ENCODE measurements at places on chromosomes 13 and 19.

- peak; percentile 9 for DNase-seq
Observed at GRCh38 chr19:8363803-8364771, at the start of gene ANGPTL4. Gene ANGPTL4 (plus strand): TSS chr19:8364155. CDS start chr19:8364322, 167 bp downstream.

DNA sequence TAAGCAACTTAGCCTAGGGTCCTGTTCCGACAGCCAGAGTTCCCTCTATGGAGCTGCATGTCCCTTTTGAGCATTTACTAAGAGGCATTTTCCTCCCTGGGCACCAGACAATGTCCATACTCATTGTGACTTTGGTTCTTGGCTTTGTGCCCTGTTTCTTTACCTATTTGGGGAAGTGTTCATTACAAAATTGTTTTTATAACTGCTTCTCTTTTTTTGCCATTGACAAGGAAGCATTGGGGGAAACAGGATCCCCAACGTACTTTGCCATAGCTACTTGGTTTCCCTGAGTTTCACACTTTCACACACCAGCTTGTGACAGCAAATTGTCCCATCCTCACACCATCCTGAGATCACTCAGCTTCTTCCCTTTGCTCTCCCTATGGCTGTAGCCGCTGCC, 81.1 kb upstream of the SIAH3 start:
- DNase-seq: no peak

DNA sequence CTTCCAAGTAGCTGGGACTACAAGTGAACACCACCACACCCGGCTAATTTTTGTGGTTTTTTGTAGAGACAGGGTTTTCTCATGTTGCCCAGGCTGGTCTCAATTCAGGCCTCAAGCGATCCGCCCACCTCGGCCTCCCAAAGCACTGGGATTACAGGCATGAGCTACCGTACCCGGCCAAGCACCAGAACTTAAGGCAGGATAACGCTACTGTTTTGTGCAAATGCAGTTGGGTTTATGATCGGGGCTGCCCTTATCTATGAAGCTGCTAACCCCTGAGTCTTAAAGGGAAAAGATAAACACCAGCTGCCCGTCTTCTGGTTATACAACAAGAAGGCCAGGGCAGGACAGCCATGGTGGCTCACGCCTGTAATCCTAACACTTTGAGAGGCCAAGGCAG, 12.6 kb upstream of the TM6SF2 start:
- no peak for DNase-seq

DNA sequence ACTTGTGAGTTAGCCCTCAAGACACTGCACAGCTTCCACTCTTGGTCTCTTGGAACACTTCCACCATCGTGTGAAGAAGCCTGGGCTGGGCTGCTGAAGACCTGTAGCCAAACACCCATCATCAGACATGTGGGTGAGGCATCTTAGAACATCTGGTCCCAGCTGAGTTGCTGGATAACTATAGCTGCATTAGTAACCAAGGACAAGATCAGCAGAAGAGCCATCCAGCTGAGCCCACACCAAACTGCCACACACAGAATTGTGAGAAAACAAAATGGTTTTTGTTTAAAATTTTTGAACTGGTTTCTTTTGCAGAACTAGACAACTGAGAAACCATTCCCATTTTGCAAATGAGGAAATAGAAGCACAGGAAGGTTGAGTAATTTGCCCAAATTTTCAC, 56.2 kb downstream of the CCNE1 start:
- DNase-seq: no peak

DNA sequence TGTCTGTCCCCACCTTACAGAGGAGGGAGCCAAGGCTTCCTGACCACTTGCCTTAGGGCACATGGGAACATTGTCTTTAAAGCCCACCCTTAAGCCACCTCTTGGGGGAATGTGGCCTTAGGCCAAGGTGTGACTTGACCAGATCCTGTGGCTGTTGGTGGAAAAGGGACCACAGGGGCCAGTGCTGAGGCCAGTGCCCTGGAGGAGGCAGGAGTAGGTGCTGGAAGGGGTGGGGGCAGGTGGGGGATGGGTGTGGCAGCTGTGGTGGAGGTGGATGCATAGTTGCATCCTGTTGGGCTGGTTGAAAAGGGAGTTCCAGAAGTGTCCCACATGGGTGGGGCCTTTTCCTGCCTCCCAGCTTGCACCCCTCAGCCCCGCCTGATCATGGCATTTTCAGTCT, 44.8 kb downstream of the DNM2 start:
- no peak for DNase-seq

GRCh38 chr19:29383696-29384095, 142.1 kb upstream of the VSTM2B start:
- no peak for DNase-seq

DNA sequence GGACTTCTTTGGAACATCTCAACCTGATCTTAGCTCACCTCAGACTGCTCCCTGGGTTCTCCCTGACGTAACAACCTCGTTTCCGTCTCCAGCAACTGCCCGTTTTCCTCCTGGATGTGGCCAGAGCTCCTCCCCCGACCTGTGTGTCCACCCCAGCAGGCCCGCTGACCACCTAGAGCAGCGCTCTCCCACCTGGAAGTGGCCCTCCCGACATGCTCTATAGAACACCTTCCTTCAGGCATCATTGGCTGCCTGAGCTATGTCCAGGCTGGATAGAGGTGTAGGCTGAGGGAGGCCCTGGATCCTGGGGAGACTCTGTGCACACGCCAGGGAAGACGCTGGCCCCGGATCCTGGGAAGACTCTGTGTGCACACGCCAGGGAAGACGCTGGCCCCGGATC, 81.3 kb downstream of the TEX29 start:
- no peak for DNase-seq

- DNase-seq: no peak
Observed at GRCh38 chr19:35117116-35117515, 1.5 kb downstream of the FXYD3 start.

DNA sequence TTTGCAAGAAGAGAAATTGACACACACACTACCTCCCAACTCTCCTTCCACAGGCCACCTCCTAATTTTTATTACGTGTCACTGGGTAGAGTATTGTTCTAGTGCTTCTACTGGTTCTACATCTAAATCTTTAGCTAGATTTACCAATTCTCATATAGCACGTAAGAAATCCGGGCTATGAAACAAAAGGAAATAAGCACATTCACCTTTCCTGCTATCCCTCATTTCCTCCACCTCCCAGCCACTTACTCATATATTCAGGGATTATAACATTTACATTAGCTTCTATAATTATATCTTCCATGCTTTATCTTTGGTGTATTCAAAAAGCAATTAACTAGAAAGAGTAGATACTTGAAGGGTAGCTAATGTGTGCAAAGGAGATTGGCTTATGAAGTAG, 39.7 kb downstream of the USP12 start:
- no peak for DNase-seq

- no peak for DNase-seq
Observed at GRCh38 chr13:55652657-55653056, 1488.1 kb upstream of the PRR20A start.

- DNase-seq: peak; percentile 68
Observed at GRCh38 chr19:49473868-49474541, at the start of gene FLT3LG. Gene FLT3LG (plus strand): TSS chr19:49474215. CDS start chr19:49474640, 425 bp downstream.

- no peak for DNase-seq
Observed at GRCh38 chr19:38557205-38557799, 60.5 kb downstream of the MAP4K1 start.

DNA sequence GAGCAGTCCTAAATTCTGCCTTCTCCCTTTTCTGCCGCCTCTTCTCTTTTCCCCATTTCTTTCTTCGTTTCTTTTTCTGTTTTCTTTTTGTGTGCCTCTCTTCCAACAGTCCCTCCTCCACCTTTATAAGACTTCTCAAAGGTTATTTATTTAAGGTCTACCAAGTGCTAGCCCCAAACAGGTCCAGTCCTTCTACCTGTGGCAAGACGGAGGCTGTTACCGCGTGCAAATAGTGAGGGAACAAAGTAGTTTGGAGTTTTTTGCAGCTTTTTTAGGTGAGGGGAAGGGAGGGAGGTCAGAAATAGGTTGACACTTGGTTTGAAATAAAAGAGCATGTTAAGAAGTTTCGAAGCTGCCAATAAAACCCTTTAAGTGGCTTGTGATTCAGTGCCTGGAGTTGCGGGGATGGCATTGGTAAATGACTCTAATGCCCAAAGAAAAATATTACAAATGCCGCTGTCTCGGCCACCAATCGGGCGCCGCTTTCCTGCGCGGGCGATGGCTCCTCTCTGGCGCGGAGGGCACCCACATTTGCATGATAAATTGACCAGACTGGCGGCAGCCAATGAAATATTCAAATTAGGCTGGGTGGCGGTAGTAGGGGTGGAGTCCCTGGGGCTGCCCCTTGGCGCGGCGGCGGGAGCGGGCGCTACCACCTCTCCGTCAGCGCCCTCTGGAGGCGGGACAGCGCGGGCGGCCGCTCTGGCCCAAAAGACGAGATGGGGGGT, 7.5 kb upstream of the TSHZ3 start:
- DNase-seq: no peak

DNA sequence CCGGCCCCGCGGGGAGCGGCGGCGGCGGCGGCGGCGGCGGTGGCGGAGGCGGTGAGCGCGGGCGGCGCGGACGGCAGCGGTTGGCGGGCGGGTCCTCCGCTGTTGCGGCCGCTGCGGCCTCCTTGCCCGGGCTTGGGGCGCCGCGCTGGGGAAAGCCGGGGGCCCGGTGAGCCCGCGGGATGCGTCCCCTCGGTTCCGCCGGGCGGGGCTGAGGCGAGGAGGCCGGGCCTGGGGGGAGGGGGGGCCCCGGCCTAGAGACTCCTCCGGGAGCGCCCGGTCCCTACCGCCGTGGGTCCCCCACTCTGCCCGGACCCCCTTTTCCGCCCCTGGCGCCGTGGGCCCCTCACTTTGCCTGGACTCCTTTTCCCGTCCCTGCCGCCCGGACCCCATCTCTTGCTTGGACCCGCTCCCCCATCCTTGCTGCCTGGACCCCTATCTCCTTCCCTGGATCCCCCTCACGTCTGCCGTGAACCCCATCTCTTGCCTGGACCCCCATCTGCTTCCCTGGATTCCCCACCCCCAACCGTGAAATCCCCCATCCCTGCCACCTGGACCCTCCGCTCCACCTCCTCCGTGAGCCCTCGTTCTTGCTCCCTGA, 28.6 kb upstream of the NDUFS7 start:
- no peak for DNase-seq

DNA sequence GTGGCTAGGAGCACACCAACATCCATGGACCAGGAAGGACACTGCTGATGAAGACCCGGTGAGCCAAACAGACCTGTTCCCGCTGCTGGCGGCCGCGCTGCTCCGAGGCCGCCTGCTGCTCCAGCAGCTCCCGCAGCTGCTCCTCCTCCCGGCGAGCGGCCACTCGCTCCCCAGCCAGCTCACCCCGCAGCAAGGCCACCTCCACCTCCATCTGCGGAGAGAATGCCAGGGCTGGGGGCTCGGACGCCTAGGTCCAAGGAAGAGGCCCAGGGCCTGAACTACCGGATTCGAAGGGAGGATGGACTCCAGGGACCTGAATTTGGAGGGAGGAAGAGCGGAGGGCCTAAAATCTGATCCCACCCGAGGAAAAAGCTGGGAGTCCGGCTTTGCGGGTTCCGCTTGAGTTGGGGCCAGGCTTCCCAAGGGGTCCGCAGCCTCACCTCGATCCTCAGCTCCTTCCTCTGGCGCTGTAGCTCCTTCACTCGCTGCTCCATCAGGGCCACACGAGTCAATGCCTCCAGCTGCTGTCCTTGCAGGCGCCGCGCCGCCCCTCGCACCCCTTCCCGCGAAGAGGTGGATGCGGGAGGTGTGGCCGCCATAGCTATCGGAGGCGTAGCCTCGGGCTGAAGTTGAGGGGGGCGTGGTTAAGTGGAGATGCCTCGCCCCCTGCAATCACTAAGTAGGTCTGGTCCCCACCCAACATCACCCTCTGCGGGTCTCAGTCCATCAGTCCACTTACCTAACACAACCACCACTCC, 2.7 kb downstream of the PHLDB3 start:
- DNase-seq: no peak

Data from stimulated activated CD8-positive, alpha-beta memory T cell treated with anti-CD3 and anti-CD28 coated beads, Interleukin-4, amount 100 ng/mL, for 1 hour (primary cell).